ENCODE measurements at places on chromosomes 11 and 22.

GRCh38 chr11:65856689-65857499 is 1.1 kb downstream of the CFL1 start:
- peak; percentile 64 for DNase-seq

- no peak for DNase-seq
These were observed 122.3 kb downstream of the SHANK2 start for GRCh38 chr11:71130106-71130505.

DNA sequence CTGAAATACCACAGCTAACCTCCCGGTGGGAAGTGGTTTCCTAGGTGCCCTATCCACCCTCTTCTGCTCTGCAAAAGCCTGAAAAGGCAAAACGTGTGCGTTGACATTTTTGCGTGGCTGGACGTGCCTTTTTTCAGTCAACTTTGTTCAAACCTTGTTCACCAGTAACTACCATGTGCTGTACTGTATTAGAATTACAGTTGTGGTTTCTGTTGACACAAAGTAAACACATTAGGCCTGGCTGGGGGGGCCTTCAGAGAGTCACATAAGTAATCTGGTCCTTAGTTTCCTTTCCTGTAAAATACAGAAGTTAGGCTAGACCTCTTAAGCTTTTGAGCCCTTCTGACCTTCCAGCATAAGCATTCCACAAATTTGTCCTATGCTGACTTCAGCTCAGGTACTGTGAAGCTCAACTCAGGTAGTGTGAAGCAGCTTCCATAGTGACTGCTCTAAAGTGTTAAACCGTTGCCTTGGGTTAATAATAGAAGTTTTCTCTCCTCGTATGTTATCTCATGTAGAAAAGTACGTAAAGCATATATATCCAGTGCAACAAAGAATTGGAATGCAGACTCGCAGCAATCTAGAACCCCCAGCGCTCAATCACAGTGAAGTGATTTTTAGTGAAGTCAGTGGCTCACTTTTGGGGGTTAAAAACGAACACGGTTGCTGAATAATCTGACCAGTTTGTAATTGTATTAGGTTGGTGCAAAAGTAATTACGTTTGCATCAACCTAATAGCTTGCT is 1.8 kb downstream of the EWSR1 start:
- no peak for DNase-seq

DNA sequence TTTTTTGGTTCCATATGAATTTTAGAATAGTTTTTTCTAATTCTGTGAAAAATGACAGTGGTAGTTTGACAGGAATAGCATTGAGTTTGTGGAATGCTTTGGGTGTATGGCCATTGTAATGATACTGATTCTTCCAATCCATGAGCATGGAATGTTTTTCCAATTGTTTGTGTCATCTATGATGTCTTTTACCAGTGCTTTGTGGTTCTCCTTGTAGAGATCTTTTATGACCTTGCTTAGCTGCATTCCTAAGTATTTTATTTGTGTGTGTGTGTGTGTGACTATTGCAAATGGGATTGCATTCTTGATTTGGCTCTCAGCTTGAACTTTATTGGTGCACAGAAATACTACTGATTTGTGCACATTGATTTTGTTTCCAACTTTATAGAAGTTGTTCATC is 3.0 kb upstream of the CSF2RB start:
- no peak for DNase-seq

GRCh38 chr22:50315289-50316113 is 8.1 kb upstream of the PLXNB2 start:
- DNase-seq, result no peak

DNA sequence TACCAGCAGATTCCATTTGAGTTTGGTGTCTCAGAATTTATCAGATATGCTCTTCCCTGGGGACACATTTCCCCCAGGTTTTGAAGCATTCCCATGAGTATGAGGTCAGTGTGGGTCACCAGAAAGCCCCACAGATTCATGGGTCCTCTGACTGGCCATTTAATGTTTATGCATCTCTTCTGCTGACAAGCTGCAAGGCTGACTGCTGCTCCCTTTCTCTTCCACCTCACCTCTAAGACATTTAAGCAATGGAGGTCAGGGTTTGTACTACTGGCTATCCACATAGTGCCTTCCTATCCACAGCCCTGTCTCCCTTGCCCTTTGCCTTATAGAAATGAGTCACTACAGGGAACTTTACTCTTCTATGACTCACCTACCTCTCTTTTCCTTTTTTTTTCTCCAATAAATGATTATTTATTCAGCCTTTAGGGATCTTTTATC is 106.0 kb upstream of the TIMP3 start:
- peak; percentile 64 for DNase-seq

DNA sequence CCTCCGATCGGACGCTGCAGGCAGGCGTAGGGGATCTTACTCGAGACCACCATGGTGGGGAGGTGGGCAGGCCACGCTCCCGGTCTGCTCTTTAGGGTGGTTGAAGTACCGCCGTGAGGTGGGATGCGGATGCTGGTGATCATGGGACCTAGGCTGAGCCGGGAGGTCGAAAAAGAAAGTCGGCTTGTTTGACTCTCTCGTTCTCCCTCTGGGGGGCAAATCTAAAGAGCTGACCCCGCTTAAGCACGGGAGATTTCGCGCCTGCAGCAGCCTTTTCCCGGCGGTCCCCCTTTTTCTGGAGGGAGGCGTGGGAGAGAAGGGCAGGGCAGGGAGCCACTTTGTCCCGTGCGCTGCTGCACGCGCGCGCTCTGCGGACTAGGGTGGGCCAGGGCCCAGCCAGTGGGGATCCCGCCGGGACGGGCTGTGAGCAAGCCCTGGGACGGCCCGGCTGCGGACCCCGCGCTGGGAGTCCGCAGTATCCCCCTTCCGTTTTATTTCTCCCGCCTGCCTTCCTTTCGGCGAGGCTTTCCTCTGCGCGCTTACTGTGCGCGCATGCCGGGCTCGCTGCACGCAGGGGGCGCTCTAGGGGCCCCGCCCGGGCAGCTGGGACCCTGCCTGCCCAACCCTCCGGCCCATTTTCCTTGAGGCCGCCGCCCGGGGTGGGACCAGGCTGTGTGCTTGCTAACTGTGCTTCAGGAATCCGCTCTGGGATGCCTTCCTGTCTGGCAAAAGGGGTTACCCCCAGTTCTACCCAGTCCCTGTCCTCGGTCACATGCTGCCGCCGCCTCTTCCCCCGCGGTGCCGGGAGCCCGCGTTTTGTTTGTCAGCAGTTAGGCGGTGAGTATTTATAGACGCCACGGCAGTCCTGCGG is 81.0 kb downstream of the PRR5L start:
- peak; percentile 59 for DNase-seq

- DNase-seq, result no peak
These were observed 103.8 kb downstream of the GRIA4 start for GRCh38 chr11:105713696-105714095.

- peak; percentile 11 for DNase-seq
These were observed 130.0 kb downstream of the WNT7B start for GRCh38 chr22:45846952-45847351.

All from ACHN (cell line).